Central memory CD4-positive, alpha-beta T cell (primary cell): ENCODE measurements at places on chromosomes 6 and 20.
A peak's percentile ranks its signal among the peaks of the same experiment; 100 is the strongest.

DNA sequence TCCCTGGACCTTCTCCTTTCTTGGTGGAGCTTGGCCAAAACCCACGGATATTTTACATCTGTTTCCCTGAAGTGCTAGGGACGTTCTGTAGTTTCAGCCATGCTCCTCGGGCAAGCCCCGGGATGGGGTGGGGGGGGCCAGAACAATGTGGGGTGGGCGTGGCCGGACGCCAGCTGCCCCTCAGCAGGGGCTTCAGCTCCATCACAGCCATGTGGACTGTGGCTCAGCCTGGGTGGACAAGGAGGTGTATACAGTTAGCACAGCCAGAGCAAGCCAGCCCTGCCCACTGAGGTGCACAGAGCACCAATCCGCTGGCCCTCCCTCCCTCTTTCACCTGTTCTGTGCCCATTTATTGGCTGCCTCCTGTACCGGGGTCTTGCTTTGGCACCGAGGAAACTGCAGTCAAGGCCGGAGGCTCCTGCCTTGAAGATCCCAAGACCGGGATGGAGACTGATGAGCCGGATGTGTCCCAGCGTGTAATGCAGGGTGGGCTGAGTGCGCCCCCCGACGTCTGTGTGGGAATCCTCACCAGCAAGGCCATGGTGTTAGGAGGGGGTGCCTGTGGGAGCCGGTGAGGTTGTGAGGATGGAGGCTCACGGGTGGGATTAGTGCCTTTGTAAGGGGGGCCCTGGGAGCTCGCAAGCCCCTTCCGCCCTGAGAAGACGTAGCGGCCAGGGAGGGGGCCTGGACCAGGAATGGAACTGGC lies 28.0 kb downstream of the FRMD1 start:
- DNase-seq = no peak

- DNase-seq = no peak
These were observed 68.8 kb downstream of the TSHZ2 start for GRCh38 chr20:53040693-53041589.

DNA sequence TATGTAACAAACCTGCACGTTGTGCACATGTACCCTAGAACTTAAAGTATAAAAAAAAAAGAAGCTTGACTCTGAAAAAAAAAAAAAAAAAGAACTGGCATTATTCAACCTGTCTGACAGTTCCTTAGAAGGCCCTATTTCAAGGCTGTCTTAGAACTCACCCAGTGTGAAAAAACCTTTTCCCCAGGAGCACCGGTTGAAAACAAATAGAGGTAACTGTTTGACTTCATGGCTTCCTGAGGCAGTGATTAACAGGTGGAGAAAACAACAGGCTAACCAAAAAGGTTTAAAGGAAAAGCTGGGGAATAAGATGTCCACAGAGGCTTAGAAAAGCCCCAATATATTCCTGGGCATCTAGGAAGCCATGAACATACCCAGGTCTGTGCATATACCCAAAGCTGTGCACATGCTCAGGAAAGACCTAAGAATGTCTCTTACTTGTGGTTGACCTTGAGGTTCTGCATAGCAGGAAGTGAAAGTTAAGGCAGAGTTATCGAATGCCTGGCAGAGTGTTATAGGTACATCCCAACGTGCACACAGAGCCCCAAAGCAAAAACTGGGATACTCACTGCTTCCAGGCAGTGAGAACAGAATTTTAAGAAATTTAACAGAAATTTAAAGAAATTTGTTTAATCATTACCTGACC lies 7.0 kb downstream of the UQCC1 start:
- DNase-seq = peak; percentile 10

DNA sequence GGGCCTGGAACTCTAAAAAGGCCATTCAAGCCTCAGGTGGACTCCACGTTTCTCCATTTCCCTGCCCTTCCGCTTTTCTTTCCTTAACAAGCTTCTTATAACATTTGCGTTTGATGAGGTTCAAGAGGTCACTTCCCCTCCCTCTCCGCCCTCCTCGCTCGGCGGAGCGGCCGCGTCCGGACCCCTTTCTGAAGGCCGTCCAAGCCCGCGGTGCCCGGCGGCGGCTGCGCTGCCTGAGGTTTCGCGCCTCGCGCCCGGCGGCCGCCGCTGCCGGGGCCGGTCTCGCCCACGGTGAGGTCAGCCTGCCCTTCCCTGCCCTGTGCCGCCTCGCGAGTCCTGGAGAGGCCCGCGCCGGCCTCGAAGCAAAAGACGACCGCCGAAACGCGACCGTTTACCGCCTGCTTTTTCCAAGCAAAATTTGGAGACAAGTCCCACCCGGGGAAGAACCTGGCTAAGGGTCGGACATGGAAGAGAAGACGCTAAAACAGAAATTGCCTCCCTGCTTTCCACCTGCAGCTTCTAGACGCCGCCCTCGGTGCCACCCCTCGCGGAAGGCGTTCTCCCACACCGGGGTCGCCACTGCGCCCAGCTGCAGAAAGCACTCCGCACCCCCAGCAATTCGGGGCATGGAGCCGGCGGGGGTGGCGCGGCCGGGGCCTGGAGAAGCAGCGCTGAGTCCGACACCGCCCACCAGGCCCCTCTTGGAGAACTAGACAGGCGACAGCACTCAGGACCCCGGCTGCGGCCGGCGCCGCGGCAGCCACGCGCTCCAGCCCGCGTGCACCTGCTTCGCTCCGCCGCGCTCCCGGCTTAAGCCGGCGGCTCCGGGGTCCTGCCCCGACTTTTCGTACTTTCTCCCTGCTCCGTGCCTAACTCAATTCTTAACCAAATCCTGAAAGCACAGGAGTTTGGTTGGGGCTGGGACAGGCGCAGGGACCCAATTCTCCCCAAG lies 11.0 kb upstream of the FOXF2 start:
- no peak for DNase-seq

GRCh38 chr6:46926481-46926880 lies 4.7 kb upstream of the ADGRF5 start:
- DNase-seq = no peak

- DNase-seq = no peak
These were observed 16.1 kb downstream of the FBXO30 start for GRCh38 chr6:145798530-145798929.

DNA sequence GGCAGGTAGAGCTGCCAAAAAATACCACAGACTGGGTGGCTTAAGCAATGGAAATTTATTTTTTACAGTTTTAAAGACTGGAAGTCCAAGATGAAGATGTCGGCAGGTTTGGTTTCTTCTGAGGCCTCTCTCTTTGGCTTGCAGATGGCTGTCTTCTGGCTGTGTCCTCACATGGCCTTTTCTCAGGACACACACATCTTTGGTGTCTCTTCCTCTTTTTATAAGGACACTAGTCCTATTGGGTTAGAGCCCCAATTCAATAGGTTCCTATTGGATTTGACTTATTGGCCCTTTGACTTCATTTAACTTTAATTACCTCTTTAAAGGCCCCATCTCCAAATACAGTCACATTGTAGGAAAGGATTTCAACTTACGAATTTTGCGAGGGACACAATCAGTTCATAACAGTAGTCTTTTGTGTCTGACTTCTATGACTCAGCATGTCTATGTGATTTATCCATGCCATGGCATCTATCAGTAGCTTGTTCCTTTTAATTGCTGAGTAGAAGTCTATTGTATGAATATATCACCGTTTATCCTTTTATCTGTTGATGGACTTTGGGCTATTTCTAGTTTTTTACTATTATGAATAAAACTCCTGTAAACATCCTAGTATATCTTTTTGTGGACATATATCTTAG lies 11.0 kb upstream of the TCP11 start:
- DNase-seq = no peak

GRCh38 chr6:4055420-4056041 lies 23.4 kb downstream of the FAM217A start:
- no peak for DNase-seq

GRCh38 chr6:47245745-47246371 lies 63.8 kb downstream of the TNFRSF21 start:
- DNase-seq = no peak

DNA sequence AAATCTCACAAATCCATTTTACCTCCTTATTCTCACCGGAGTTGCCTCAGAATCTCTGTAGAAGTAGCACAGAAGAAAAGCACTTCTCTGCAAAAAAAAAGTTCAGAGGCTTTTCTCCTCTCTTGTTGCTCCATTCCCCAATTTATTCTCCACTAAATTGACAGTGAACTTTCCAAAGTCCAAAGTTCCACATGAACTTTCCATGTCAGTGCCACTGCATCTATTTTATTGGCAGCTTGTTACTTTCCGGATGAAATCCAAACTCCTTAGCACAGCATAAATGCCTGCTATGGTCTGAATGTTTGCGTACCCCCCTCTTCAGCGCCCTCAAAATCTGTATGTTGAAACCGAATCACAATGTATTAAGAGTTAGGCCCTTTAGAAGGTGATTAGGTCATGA lies 77.0 kb upstream of the MAP7 start:
- no peak for DNase-seq

DNA sequence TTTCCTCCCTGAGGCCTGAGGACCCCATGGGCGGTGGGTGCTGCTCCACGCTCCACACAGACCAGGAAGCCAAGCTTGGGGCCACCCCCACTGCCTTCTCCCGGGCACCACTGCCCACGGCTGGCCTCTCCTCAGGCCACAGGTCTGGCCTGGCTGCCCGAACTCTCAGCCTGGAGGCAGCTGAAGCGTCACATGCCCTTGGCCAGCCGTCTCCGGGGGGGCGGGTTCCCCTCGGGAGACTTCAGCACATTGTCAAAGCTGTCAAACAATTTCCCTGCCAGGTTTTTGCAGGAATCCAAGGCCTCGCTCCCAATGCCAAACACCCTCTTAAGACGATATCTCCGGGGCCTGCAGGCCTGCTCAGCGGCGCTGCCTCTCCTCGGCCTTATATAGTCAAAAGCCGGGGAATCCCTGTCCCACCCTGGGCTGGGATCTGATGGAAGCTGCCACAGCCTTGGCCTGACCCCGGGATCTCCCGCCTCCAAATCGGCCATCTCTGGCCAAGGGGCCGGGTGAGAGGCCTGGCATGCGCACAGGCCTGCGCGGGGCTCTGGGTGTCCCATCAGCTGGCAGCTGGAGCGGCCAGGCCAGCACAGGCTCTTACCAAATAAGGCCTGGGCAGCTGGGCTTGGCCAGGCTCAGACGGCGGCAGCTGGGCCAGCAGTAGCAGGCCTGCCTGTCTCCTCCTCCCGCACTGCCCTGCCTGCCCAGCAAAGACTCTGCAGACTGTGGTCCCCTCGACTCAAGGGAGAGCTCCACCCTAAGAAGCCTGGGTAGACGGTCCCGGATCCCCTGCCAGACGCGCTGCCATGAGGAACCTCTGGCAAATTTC lies 49.7 kb downstream of the RBM38 start:
- DNase-seq = no peak

- DNase-seq = no peak
These were observed 164.0 kb downstream of the MRPL14 start for GRCh38 chr6:43963203-43963602.

DNA sequence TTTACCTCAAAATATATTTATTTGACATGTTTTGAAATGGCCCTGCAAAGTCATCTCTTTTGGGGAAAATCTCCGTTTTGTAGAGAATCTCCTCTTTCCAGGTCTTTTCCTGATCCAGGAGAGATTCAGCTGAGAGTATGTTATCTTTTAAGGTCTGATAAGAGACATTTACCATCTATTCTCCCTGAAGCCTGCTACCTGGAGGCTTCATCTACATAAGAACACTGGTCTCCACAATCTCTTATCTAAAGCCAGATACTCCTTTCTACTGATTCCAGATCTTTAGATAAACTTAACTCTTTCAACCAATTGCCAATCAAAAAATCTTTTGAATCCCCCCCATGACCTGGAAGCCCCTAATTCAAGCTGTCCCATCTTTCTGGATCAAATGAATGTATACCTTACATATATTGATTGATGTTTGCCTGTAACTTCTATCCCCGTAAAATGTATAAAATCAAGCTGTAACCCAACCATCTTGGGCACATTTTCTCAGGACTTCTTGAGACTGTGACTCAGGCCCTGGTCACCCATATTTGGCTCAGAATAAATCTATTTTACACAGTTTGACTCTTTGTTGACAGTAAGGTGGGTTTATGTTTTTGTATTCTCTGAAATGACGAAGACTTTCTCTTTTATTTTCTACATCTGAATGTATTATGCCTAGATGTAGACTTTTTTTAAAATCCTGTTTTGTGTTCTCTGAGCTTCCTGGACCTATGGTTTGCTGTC lies 95.5 kb downstream of the ECT2L start:
- DNase-seq = no peak

DNA sequence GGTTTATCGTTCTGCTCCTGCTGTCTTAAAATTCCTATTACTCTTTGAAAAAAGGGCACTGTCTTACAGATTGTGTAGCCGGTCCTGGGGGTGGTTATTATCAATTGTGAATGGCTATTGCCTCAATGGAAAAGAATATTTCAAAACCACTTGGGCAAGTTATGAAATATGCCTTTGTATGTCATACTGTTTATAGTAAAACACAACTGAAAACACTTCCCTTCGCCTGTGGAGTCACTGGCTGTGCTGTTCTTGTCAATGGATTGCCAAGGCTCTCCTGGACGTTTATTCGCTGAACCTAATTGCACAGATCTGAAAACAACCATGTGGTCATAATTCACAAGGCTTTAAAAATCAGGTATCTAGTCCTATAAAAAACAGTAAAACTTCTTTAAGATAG lies 47.8 kb upstream of the TAGAP start:
- DNase-seq = no peak

GRCh38 chr6:15569035-15569995 lies 93.5 kb downstream of the DTNBP1 start:
- DNase-seq = no peak

DNA sequence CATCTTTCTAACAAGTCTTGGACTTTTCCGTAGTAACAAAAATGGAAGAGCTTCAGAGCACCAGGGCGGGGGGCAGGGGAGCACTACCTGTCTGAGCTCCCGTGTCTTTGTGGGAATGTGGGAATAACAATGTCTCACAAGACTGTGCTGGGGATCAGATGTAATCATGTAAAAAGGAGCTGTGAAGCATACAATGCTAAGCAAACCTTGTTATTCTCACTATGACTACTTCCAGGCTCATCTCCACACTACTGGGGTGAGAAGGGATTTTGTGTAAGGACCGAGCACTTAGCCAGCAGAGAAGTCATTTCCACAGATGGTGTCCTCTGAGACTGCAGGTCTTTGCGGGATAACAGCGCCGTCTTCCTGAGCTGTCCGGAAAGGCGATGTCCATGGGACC lies 27.1 kb downstream of the PRR18 start:
- no peak for DNase-seq

- no peak for DNase-seq
These were observed 45.5 kb downstream of the E2F3 start for GRCh38 chr6:20447157-20447556.

DNA sequence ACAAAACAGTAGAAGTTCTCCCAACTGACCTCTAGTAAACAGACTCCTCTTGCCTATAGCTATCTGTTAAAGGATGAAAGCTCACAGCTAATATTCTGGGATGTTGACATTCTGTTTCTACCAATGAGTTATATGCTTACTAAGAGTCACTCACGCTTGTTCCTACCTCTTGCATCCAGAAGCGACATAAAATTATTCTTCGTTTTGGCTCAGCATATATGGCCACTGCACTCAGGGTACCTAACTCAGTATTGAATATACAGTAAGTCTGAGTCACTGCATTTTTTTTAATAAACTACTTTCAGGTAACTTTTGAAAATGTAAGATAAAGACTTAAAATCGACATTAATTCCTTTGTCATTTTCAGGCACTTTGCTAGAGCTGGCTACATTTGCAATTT lies 214.4 kb upstream of the STXBP5 start:
- no peak for DNase-seq
